CD4-positive, alpha-beta T cell treated with Interleukin-15 for 4 hours (primary cell): ENCODE measurements at places on chromosomes 5 and 9.

DNA sequence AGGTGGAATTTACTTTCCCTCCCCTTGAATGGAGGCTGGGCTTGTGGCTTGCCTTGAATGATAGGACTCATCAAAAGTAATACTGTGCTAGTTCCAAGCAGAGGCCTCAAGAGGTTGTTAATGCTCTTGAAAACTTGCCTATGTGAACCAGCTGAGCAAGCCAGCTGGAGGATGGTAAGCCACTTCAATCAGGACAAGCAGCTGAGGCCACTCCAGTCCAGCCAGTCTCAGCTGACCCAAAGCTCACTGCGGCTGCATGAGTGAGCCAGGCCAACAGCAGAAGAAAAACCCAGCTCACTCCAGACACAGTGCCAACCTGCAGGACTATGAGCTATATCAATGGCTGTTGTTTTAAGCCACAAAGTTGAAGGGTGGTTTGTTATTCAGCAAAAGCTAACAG, 182.8 kb downstream of the MCTP1 start:
- DNase-seq, result no peak

- no peak for DNase-seq
Observed at GRCh38 chr5:172598251-172599203, 42.5 kb upstream of the NEURL1B start.

DNA sequence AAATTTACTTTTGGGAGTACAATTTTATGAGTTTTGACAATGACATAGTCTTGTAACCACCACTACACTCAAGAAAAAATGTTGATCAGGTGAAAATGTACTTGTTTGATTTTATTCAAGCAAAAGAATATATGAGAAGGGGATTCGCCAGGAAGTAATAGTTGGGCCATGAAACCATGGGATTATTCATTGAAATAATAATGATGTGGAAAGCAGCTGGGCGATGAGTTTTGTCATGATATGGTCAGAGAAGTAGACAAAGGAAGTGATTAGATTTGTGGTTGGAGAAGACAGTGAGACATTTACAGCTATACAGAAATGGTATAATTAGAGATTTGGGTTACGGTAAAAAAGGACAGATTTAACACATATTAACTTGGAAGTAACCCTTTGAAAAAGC, 11.2 kb downstream of the HMGCR start:
- DNase-seq, result no peak

DNA sequence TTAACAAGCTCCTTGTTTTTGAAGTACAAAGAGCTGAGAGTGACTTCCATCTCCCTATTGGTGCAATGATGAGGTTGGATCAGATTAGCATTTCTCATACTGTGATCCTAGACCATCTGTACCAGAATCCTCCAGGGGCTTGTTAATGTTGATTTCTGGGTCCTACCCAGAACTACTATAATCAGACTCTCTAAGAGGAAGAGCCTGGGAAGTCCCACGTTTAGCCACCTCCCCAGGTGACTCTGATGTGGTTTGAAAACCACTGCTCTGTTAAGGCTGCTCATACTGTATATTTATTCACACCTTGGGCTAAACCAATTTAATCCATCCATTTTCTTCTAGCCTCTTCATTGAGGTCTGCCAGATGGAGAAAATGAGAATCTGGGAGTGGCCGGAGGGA, 49.6 kb upstream of the SMIM32 start:
- no peak for DNase-seq

GRCh38 chr5:38329132-38329715, 70.9 kb downstream of the EGFLAM start:
- DNase-seq, result no peak

- DNase-seq, result no peak
Observed at GRCh38 chr9:72315510-72316311, 49.3 kb downstream of the ZFAND5 start.

DNA sequence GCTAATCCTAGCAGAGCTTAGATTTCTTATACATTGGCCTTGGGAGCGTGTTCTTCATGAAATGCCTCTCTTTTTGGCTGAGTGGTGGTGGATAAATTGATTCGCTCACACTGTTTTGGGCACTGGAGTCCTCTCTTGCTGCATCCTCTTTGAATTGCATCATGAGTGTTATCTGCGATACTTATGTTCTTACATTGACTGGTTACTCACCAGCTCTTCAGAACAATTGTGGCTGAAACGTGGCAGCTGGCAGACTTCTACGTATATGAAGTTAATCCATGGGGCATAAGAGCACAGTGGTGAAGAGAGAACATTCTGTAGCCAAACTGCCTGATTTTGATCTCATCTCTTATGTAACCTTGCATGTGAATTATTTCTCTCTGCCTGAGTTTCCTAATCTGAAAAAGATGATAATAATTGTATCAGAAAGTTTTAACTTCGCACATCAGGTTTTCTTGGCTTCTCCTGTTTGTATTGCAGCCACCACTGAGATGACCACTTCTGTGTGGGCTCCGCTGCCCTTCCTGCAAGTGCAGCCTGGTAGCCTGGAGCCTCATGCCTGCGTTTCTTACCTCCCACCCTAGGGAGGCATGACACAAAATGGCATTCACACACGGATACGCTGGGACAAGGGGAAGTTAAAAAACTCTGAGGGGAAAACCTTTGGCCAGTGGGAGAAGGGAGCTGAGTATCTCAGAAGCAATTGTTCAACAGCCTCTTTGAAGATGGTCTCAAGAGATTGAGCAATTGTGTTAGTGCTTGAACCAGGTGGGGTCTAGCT, 295.2 kb downstream of the ARHGAP26 start:
- no peak for DNase-seq

- no peak for DNase-seq
Observed at GRCh38 chr9:2837915-2838314, 6.0 kb downstream of the PUM3 start.

- DNase-seq, result no peak
Observed at GRCh38 chr5:35659556-35659955, 41.9 kb downstream of the SPEF2 start.
